ENCODE measurements at places on chromosomes 11 and 22.

GRCh38 chr11:132595711-132596134 is 936.6 kb downstream of the OPCML start:
- no peak for DNase-seq

DNA sequence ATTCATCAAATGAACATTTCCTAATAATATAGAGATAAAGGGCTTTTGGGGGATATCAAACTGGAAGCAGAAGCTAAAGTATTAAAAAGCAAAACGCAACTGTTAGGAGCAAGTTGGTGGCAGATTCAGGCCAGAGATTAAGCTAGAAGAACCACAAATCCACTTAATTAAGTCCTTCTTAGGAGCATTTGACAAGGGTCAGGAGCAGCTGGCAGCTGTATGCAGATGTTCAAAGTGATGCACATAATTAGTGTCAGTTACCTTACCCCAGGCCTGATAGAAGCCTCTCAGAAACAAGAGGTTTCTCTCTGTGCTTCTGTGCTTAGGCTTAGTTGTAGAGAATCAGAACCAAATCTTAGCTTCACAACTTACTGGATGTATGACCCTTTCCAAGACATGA is 546.5 kb upstream of the ANO5 start:
- DNase-seq: no peak

DNA sequence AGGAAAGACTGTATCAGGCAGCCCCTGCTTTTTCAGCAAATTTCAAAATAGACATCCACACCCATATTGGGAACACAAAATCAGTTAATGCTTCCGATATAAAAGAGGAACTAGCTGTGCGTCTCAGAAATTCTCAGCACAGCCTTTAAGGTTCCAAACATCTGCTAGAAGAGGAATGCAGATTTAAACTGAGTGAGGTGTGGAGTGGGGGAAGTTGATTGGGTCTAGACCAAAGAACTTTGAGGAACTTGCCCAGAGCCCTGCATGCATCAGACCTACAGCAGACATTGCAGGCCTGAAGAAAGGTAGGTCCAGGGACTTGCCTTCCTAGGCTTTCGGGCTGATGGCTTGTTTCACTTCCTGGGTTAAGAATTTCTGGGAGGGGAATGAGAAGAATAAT is at the start of gene MS4A4A:
TSS of gene MS4A4A (plus strand) at position 255 of the 400 bp plus-strand sequence. CDS start at position 265, 10 bp downstream.
- DNase-seq: no peak

GRCh38 chr11:33089776-33090175 is 50.4 kb downstream of the TCP11L1 start:
- no peak for DNase-seq

DNA sequence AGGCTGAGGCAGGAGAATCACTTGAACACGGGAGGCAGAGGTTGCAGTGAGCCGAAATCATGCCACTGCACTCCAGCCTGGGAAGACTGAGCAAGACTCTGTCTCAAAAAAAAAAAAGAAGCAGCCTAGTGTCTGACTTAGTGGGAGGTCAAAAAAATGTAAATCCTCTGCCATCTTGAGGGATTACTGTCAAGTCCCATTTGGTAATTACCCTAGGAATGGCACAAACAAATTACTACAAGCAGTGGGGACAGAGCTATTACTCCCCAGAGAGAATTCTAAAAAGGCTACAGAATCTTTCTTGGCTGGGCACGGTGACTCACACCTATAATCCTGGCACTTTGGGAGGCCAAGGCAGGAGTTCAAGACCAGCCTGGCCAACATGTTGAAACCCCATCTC is 3.8 kb downstream of the SERPING1 start:
- DNase-seq: no peak

GRCh38 chr11:59200423-59200746 is 12.3 kb downstream of the MPEG1 start:
- no peak for DNase-seq

DNA sequence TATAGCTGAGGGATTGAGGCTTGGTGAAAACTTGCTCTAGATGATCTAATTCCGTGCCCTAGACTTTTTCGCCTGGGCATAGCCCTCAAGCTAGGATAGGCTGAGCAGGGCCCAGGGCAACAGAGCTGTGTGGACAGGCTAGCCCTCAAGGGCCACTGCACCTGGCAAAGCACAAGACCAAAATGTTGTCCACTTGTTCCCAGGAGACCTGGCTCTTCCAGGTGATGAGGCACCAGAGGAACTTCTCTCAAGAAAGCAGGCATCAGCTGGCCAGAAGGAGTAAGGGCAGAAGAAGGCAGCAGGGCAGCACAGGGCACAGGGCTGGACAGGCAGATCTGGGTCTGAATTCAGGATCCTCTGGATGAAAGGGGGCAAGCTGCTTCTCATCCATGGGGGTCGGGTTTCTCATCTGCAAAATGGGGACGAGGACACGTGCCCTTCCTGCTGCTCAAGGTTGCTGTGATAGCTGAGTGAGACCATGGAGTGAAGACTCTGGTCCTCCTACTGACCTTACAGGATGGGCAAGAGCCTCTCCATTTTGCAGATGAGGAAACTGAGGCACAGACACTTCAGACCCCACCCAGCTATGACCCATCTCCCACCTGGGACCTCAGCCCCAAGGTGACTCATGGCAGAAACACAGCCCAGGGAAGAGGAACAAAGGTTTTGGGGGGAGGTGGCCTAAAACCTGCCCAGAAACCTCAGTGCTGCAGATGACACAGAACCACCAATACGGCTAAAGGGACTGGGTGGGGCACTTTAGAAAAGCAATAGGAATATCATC is 42.2 kb upstream of the PRDM11 start:
- no peak for DNase-seq

DNA sequence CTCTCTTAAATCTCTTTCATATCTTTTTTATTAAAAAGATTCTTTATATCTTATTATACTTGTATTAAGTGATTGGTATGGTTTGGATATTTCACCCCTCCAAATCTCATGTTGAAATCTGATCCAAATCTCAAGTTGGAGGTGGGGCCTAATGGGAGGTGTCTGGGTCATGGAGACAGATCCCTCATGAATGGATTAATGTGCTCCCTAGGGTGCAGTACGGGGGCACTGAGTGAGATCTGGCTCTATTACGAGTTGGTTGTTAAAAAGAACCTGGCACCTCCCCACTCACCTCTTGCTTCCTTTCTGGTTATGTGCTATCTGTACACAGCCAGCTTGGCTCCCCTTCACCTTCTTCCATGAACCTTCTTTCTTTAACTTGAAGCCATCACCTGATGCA is 149.6 kb downstream of the CWF19L2 start:
- no peak for DNase-seq

GRCh38 chr22:21602579-21602978 is 27.2 kb downstream of the YDJC start:
- no peak for DNase-seq

- DNase-seq: no peak
Measured at GRCh38 chr11:46108751-46109150, 12.5 kb downstream of the PHF21A start.

GRCh38 chr22:46006379-46007002 is 29.5 kb upstream of the WNT7B start:
- DNase-seq: peak; percentile 81

GRCh38 chr11:61543606-61544306 is 35.2 kb downstream of the LRRC10B start:
- no peak for DNase-seq

- DNase-seq: no peak
Measured at GRCh38 chr11:64124147-64124546, 41.8 kb downstream of the MACROD1 start.

DNA sequence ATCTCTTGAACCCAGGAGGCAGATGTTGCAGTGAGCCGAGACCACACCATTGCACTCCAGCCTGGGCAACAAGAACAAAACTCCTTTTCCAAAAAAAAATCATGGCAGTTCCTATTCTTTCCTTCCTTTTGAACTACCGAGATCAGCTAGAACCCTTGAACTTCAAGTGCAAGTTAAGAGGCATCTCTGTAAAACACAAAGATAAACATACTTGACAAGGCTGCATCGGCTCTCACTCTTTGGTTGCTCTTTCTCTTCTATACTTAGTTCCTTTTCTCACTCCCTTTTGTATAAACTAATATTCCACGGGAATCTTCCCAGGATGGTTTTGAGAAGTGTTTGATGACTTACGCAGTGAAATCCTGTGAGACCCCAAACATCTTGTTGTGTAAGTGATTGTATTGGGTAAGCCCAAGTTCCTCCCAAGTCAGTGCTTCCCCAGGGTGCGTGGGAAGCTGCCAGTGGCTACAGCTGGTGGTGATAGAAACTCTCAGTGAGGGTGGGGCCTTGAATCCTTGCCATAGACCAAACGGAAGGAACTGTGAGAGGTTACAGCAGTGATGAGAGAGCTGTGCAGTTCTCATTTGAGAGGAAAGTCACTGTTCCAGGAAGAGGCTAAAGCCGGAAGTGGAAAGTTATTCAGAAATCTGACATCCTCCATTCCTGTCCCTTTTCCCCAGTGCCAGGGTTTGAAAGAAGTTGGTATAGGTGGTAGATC is 24.1 kb upstream of the CDC42EP2 start:
- DNase-seq: no peak

DNA sequence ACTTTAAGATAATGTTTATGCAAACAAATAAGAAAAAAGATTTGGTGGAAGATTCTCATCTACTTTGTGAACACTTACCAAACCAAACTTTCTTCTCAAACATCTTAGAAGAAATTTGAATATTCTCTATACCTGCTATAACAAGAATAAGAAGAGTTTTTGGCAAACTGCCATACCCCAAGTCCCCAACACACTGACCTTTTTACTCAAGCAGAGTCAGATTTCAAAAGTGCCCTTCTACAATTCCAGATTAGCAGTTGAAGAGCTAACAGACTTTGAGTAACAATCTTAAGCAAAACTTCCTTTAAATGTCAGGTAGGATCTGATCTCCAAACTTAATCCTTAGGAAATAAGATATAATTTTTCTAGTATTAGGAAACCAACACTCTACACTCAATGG is 33.9 kb downstream of the TSG101 start:
- DNase-seq: no peak

- no peak for DNase-seq
Measured at GRCh38 chr11:18277565-18278271, 11.7 kb downstream of the SAA1 start.

- DNase-seq: no peak
Measured at GRCh38 chr11:12669930-12670329, 4.3 kb upstream of the TEAD1 start.

GRCh38 chr11:33996498-33997454 is 54.8 kb upstream of the CAPRIN1 start:
- peak; percentile 75 for DNase-seq

DNA sequence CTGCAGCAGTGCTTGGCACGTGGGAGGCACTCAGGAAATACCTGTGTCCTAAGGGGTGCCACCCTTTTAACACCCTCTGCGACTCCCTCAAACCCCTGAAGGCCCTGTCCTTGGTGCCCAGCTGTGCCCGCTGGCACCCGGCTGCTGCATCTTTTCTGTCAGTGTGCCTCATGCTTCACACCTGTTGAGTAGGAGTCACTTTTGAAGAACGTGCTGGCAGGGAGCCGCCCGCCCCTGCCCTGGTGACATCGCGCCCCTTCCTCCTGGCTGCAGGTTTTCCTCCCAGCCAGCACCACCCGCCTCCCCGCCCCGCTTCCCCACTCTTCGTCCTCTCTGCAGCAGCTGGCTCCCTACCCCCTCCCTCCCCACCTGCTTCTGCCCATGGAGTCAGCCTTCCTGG is 17.8 kb downstream of the FRMD8 start:
- no peak for DNase-seq

GRCh38 chr22:49886346-49887063 is 31.7 kb downstream of the ALG12 start:
- DNase-seq: no peak

DNA sequence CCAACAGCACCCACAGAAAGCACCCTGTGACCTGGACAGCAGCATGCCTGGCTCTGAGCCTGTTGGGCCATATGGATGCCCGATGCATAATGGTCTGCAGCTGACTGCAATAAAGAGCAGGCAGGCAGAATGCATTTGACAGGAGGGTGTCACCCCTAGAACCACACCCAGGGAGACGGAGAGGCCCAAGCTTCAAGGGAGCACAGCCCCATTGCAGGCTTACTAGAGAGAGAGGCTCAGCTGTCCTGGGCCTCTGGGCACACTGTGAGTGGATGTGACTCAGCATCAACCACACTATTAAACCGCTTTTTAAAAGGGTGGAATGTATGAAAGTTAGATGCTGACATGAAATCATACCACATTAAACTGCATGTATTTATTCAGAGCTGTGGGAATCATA is 365.3 kb downstream of the CTTN start:
- no peak for DNase-seq

DNA sequence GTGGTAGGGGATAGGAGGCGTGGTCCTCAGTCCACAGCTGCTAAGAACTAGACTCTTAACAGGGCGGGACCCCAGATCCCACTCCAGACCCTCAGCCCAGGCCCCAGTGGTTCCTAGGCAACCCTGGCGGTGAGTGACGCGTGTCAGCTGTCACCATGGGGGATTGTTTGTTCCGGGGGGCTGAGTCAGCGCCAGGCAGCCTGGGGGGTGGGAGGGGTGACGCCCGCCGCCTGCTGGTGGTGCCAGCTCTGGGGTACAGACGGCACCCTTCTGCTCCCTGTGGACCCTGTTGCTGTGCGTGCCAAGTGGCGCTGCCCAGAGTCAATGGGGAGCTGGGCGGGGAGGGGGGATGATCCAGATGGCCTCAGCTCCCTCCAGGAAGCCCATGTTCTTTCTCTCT is 2.5 kb downstream of the CNIH2 start:
- DNase-seq: no peak

DNA sequence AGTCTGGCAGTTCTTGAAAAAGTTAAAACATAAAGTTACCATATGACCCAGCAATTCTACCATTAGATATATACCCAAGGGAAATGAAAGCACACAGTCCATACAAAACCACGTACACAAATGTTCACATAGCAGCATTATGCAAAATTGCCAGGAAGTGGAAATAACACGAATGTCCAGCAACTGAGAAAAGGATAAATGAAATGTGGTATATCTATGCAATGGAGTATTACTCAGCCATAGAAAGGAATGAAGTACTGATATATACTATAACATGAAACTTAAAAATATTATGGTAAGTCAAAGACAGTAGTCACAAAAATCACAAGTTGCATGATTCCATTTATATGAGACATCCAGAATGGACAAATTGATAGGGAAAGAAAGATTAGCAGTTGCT is 57.9 kb downstream of the C2CD3 start:
- no peak for DNase-seq

Measured in activated naive CD4-positive, alpha-beta T cell treated with anti-CD3 and anti-CD28 coated beads, Interleukin-2, amount 50 U/mL, for 72 hours (primary cell).